Caudate nucleus (tissue), 63 donors: ENCODE measurements at places on chromosomes 6 and 20.

DNA sequence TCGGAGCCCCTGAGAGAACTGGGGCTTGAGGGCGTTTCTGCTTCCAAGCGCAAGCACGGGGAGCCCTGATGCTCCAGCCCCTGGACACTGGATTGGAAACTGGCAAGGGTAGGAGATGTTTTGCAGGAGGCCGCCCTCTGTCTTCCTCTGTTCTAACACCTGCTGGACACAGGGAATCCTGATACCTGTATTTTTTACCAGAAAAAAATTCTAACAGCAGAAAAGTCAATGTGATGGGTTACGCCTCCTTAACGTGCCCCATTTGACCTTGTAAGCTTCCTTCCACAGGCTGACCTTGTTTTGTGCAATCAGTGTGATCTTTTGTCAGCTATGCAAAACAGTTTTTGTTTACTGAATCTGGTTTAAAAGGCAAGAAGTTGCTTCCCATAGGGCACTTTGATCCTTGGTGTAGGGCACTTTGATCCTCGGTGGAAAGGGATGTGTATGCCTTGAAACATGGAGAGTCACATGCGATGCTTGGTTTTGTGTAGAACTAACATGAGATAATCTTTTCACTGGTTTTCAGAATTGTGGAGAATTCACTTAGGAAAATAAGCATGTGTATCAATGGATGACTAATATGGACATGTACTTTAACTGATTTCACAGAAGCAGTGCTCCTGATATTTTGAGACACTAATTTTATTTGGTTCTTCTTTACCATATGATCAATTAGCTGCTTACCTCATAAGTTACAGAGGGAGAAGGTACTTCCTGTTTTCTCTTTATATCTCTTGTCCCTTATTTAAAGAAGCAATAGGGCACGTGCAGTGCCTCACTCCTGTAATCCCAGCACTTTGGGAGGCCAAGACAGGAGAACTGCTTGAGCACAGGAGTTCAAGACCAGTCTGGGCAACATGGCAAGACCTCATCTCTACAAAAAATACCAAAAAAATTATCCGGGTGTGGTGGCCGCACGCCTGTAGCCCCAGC, 59.9 kb upstream of the MAP3K4 start:
- DNase-seq = no peak

DNA sequence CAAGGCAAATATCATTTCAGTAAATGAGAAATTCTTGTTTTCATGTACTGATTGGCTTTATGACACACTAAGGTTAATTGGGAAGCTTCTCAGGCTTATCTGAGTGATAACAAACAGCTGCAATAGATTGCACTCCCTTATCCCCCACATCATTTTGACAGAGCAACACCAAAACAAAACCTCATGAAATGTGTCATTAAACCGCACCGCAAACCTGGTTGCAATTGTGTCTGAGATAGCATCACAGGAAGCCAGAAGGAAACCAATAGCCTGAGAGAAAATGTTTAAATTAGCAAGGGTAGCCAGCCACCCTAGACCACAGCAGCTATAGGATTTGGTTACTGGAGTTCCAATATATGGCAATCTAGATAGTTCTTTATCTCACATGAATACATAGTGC, 31.6 kb upstream of the LAMA4 start:
- DNase-seq = no peak

DNA sequence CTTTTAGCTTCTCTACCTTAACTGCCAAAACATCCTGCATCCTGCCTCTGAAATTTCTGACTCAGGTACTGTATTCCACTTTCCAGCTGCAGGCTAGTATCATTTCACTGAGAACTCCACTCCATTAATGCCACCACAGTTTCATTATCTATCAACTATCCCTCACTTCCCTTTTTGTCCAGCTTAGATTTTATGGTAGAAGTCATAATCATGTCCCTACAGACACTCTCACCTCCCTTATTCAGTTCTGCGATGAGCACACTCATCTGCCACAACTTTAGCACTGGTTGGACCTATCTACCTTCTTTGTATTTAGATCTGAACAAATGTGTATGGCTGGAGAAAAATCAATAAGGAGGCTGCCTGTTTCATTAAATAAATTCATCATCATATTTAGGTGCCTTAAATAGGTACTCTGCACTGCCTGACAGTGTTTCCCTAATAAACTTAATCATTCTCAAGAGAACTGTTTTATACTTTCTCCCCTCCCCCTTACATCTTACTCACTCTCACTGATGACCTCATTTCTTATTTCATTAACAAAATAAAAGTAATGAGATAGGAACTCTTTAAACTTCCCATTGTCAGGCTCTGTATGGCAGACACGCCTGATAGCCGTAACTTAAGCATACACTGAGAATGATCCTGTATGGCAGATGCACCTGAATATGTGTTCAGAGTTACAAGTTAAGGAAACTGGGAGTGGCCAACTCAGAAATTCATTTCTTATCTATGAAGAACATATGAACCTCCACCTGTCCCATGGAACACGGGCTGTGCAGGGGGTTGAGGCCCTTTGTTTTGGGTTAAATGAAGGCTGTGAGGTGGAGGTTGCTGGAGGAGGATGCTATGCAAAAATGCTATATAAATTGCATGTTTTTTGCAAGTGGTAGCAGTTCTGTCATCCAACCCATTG, 95.3 kb upstream of the MAN1A1 start:
- DNase-seq = no peak

DNA sequence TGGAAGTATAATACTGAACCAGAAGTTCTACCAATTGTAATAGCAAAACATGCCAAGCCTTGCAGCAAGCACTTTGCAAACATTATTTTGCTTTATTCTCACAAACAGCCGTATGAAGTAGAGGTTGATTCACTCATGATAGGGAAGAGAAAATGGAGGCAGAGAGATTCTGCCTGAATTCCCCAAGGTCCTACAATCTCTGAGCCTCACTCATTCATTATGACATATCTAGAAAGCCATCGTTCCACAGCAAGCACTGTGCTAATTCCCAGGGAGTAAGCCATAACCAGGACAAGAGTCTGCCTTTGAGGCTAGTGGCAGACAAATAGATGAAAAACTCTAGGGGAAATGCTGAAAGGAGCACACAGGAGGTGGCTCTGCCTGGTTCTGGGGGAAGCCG, 288.0 kb downstream of the TSHZ2 start:
- no peak for DNase-seq

GRCh38 chr20:19827818-19828217, 69.8 kb downstream of the RIN2 start:
- DNase-seq = no peak

DNA sequence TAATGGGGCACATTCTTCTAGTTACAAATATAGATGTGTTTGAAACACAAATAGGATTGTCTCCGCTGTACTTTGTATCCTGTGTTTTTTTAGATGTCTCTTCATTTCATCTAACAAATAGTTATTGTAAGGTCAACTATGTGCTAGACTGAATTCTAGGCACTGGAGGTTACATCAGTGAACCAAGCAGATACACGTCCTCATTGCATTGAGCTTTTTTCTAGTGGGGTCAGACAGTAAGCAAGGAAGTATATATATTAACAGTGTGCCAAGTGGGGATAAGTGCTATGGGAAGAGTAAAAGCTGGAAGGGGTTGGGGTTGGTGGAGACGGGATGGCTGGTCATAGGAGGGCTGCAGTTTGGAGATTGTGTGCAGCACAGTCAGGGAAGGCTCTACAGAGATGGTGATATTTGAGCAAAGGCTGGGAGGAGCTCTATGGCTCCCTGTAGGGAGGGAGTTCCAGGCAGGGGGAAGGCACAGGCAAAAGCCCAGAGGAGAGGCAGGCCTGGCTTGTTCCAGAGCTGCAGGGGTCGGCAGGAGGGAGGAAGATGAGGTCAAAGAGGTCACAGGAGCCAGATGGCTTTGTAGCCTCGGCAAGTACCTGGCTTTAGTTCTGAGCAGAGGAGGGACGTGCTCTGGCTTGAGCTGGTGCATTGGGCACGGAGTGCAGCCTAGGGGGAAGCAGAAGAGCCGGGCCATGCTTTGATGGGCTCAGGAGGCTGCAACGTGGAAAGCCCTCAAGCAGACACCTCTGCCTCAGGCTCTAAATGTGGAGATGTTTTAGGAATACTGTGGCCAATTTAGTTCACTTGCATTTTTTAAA, 152.3 kb downstream of the ZDHHC14 start:
- no peak for DNase-seq

DNA sequence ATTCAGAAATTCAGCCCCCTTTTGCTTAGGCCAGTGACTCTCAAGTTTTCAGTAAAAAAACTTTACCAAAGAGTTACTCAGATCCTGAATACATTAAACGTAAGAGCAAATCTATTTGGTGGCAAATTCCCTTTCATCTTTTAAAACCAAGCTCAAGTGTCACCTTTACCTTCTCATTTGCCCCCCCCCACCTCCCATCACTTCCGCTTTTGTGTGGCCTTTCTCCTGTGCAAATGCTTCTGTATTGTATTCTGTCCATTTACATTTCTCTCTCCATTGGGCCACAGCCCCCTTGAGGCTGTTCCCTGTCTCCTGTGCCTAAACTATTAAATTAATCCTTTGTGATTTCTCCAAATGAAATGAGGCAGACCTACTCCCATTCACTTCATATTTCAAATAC, 1.9 kb downstream of the NOL7 start:
- DNase-seq = no peak

DNA sequence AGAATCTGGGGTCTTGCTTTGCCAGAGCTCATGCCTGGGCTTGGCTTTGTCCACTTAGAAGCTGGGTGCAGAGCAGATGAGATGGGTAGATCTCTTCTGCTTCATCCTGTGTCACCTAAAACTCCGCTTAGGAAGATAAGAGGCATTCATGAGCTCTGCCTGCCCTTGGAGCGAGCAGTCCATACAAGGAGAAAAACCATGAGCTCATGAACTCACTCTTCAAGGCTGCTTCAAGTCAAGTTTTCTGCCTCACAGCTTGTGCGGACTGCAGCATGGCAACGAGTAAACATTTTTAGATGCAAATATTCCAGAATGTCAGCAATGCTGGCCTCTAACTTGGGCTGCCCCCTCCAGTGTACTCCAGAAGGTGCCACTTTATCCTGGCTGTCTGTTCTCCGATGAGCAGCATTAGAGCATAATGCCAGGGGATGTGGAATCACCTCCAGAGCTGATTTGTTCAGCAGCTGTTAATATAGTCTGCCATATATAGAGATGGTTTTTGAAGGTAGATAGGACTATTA, 10.7 kb upstream of the UQCC2 start:
- no peak for DNase-seq

DNA sequence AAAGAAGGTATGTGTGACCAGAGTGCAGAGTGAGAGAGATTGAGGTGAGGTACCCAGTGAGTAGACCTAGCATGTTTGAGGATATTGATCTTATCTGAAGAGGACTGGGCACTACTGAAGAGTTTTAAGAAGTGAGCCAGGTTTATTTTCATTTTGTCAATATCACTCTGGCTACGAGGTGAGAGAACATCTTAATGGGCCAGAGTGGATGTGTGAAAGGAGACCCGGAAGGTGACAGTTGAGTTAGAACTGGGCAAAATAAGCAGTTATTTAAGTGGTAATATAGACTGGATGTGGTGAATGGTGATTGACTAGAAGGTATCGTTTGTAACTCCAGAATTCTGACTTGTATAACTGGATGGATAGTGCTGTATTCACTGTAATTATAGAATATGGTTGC, 134.1 kb downstream of the QKI start:
- no peak for DNase-seq

DNA sequence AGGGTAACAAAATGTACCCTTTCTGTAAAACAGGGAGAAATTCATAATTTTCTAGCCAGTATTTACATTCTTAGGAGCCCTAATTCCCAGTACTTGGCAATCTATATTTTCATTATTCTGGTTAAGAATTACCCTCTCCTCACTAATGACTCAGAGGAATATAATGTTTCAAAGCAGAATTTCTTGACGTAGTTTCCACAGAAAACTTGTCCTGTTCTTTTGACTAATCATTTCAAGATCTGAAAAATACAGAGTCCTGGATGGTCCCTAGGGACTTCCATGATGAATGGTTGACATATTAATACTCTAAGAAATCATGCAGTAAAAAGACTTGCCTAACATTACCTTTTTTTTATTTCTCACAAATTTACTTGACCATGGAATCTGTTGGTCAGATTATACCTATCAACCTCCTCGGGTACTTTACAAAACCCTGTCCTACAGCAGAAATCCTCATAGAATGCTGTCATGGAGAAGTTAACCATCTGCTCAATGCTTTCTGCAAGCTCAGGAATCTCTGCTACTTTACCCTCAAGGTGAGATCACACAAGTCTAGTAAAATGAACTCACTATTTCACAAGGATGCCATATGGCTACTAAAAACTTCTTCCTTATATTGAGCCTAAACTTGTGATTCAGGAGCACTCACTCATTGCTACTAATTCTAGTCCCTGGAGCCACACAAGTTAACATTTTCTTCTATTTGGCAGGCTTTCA, 202.1 kb upstream of the CNR1 start:
- no peak for DNase-seq

DNA sequence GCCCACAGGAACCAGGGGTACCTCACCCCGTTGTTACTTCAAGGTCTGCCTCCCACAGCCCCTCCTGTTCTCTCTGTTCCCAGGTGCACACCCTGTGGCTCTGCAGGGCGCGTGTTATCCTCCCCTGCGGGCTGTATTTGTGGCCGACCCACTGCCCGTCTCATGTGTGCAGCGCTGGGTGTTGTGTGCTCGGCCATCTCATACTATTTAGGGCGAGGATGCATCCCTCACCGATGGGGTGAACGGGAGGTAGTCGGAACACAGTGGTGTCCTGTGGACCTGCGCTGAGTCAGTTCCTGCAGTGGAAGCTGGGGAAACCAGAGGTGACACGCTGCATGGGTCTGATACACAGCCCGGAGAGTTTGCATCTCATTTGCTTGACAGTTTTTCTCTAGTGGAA, 94.5 kb upstream of the SULF2 start:
- DNase-seq = no peak

GRCh38 chr6:134381959-134382358, 64.0 kb upstream of the SGK1 start:
- no peak for DNase-seq

GRCh38 chr6:121688974-121689373, 253.5 kb downstream of the GJA1 start:
- DNase-seq = no peak

DNA sequence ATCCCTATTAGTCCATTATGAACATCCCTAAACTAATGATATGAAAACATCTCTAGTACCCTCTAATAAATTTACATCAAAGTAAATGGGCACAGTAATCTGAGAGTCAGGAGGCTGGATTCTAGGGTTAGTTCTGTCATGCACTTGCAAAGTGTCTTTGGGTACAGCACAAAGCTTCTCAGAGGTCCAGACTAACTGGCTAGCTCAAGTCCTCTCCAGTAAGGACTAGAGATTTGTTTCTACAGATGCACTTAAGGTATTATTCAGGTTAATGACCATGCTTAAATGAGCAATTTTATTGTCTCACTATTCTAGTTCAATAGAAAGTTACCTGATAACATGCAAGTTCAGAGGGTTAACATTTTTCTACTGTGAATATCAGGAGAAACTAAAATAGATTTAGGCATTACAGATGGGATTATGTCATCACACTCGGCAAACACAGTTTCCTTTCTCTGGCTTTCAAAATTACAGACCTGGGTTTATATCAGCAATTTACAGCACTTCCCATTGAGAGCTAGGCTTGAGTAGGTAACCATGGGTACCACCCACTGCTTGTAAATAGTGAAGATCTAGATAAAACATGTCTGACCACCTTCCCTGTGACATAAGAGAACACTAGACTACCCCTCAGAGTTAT, 402.9 kb upstream of the RUNX2 start:
- no peak for DNase-seq

GRCh38 chr6:4010689-4011090, 68.2 kb downstream of the FAM217A start:
- DNase-seq = no peak

- no peak for DNase-seq
These were observed 360.6 kb downstream of the RIMS1 start for GRCh38 chr6:72246926-72247325.
